Activated T-helper 1 cell treated with anti-CD3 and anti-CD28 coated beads, Interleukin-2, amount 50 U/mL, for 16 hours (primary cell): ENCODE measurements at places on chromosomes 6 and 20.

- no peak for DNase-seq
These were observed 87.6 kb downstream of the BTBD9 start for GRCh38 chr6:38552121-38552520.

GRCh38 chr6:65819152-65819551, 112.1 kb upstream of the EYS start:
- DNase-seq = no peak

- DNase-seq = no peak
These were observed 85.7 kb downstream of the LIN28B start for GRCh38 chr6:105042648-105043047.

GRCh38 chr6:57313711-57314471, 3.5 kb upstream of the PRIM2 start:
- DNase-seq = no peak

GRCh38 chr6:41037107-41037900, 1.7 kb downstream of the UNC5CL start:
- no peak for DNase-seq

- no peak for DNase-seq
These were observed 3.8 kb downstream of the SEC23B start for GRCh38 chr20:18511571-18511970.

GRCh38 chr20:55893031-55893430, 112.3 kb downstream of the CBLN4 start:
- DNase-seq = no peak

DNA sequence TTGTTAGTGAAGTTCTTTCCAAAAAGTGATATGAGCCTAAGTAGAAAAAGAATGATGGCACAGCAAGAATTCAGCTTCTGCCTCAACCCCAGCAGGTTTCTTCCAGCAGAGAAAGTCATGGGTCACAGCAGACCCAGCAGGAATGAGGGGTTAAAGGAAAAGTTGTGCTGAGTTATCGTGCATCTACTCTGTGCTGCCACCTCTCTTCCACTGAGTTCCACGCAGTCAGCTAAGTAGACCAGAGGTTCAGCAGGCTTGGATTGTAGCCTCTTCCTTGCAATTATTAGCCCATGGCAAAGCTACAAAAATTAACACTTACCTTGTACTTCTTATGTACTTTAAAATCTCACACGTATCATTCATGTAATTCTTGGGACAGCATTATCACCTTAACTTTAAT, 510.8 kb downstream of the PTPRT start:
- no peak for DNase-seq

- DNase-seq = no peak
These were observed 71.8 kb downstream of the SAMD3 start for GRCh38 chr6:130150906-130151305.

GRCh38 chr6:34638834-34639736, 57.5 kb downstream of the ILRUN start:
- no peak for DNase-seq

DNA sequence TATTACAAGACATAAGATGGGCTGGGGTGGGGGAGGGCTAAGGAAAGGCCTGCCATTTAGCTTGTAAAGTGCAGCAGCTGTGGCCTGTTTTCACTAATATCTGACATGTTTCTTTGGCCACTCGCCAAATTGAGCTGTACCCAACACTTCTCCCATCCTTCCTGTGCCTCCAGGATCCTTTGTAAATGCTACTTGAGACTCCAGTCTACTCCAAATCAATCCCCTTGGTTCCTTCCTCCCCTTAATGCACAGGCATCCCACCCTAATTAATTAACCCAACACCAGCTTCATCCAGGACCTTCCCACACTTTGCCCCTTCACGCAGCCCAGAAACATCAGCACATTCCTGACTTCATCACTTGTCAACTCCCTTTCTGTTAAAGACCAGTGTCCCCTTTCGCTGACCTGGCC, 55.0 kb upstream of the TCF21 start:
- no peak for DNase-seq

GRCh38 chr20:62606551-62607201, 35.6 kb upstream of the SLCO4A1 start:
- no peak for DNase-seq
